ENCODE measurements at places on chromosomes 2 and 18.

DNA sequence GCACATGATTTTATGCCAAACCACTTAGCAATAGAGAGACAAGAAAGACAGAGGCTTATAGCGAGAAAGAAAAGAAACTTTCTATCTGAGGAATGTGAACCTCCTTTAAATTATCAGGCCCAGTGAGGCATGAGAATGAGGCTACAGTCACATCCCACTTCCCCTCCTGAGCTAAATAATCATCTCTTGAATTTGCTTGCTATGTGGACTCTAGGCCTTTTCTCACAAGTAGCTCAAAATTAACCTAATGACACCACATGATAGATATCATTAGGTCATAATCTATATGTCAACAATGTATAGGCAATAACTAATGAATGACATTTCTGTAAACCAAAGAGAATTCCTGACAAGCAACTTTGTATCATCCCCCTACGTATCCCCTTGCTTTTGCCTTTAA lies 301.5 kb upstream of the MGAT5 start:
- DNase-seq, result no peak

DNA sequence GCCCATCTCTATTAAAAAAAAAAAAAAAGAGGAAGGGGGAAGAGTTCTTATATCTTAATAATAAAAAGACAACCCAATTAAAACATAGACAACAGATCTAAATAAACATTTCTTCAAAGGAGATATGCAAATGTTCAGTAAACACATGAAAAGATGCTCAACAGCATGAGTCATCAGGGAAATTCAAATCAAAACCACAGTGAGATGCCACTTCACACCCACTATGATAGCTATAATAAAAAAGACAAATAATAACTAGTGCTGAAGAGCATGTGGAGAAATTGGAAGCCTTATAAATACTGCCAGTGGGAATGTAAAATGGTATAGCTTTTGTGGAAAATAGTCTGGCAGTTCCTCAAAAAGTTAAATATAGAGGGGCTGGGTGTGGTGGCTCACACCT lies 61.5 kb upstream of the CYP20A1 start:
- DNase-seq, result no peak

DNA sequence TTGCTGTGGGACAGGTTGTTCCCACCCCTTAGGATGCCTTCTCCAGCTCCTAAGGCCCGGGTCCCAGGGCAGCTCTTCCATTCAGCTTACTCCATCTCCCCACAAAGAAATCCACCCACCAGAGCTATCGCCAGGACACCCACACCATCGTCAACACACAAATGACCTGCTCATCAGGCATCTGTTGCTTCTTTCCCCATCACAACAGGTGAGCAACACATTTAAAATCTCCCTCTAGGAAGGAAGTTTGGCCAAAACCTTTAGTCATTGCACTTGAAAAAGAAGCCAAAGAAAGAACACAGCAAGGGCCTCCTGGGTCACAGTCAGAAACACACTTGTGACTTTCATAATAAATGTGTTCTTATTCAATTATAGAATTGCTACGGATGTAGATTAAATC lies 289.0 kb downstream of the PIEZO2 start:
- DNase-seq, result no peak

DNA sequence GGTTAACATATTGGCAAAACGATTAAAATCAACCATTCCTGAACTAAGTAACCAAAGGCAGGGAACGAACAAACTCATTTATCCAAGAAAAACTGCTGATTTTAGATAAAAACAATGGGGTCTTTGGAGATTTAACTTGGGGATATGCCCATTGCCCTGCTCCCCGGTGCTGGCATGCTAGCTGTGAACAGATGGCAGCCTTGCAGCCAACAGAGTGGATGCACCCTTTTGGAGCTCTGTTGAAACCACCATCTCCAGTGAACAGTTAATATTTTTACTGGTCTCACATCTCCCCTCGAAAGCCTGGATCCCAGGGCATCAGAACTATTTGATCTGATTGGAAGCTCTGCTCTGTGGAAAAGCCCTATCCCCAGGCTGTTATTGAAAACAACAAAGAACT lies 303.1 kb downstream of the TGIF1 start:
- DNase-seq, result no peak

Data from lower leg skin (tissue), 4 donors.